ENCODE measurements at places on chromosomes 16 and 17.

- H3K4me3 ChIP-seq, result no peak overlapping the region
- no peaks in the 10 kb centered on the region for H3K4me1 ChIP-seq
- no peak for DNase-seq
- H3K36me3 ChIP-seq, result no peaks in the 10 kb centered on the region
- peaks cover 22% of the 10 kb centered on the region for H3K27me3 ChIP-seq
These were observed 36.1 kb downstream of the ARL4D start for GRCh38 chr17:43434902-43435319.

DNA sequence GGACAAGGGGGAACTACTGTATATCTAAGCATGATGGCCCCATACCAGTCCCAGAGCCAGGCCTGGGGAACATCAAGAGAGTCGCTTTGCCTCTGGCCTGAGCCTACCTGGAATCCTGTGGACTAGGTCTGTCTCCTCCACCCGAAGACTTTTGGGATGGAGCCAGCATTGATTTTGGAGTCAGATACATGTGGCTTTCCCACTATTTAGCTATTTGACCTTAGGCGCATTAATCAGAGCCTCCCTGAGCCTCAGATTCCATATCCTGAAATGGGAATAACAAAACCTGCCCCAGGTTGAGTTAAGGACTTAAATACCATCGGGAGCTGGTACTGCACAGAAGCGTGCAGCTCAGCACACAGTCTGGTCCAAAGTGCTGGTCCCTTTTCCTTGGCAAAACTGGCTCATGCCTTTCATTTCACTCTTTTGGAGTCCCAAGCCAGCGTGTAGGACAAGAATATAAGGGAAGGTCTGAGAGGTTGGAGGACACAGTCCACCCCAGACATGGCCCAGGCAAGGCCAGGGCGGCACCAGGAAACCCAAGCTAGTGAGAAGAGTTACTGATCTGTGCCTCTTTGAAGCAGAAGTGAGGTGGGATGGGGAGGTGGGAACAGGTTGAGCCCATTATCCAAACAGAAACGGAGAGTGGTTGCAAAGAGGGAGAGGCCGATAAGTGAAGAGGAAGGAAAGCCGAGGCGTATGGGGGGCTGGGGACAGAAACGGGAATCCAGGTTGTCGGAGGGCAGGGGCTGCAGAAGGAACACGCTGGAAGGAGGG lies 986 bp downstream of the FA2H start:
- H3K36me3 ChIP-seq, result no peaks in the 10 kb centered on the region
- peaks cover 9% of the 10 kb centered on the region for H3K4me1 ChIP-seq
- H3K27ac ChIP-seq, result no peak overlapping the region
- peak overlapping the region; percentile 70 for H3K4me3 ChIP-seq

DNA sequence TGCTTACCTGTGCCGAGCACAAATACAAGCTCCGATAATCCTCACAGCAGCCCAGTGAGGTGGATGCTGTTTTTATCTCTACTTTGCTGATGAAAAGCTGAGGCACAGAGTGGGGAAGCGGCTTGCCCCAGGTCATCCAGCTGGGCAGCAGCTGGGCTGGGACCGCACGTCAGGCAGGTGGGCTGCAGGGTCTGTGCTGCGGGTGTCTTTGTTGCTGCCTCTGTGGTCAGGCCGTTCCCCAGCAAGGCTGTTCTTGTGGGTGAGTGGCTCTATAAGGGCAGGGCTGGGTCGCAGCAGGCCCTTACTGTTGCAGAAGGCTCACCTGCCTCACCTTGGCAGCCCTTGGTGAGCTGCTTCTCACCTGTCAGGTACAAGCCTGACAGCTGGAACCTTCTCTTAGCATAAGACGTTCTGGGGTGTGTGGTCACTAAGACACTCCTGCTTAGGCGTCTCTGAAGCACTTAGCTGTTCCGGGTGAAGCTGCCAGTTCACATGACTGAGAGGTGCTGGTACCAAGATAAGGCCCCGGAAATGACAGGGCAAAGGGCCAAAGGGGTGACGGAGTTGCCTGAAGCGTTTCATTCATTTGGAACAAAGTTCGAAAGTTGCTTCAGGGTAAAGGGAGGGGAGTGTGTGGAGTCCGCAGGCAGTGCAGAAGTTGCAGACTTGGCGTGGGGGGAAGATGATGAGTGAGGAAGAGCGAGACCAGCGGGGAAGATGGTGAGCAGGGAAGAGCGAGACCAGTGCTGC lies 17.4 kb downstream of the IRF8 start:
- H3K27me3 ChIP-seq, result no peaks in the 10 kb centered on the region
- H3K27ac ChIP-seq, result no peak overlapping the region

DNA sequence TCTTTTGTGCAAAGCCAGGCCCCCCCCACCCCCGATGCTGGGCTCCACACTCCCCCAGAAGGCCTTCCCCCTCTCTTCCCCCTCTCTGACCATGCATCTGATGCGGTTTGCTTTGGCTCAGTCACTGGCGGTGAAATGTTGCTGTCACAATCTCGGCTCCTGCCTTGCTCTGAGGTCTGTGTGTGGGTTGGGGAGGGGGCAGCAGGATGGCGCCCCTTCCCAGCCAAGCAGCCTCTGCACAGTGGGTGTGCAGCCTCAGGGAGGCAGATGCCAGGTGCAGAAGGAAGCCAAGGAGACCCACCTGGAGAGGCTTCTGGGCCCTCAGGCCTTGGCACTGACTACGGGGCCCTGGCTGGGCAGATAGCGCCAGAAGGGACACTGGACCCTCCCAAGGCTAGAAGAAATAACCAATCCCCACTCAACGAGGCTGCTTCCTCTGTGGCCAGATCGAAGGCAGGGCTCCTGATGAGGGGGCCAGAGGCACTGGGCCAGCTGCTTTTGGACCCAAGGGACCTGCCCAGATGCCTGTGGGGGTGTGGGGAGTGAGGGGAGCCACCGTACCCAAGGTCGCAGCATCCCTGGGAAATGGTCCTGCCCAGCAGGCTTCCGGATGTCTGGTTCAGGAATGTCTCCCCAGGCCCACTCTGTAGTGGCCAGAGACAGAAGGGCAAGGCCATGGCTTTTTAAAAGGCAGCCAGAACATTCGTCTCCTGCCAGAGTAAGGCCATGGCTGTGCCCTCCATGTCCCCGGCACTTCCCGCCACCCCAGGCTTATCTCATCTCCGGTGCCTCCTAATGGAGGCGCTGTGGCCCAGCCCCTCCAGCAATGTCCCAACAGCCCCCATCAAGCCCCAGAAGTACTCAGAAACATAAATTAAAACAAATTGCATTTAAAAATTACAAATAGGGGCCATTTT lies 43.4 kb upstream of the SLC38A10 start:
- no peak overlapping the region for H3K27ac ChIP-seq
- no peaks in the 10 kb centered on the region for H3K36me3 ChIP-seq
- no peak for DNase-seq
- H3K4me3 ChIP-seq, result no peak overlapping the region
- H3K4me1 ChIP-seq, result peaks cover under 1% of the 10 kb centered on the region

DNA sequence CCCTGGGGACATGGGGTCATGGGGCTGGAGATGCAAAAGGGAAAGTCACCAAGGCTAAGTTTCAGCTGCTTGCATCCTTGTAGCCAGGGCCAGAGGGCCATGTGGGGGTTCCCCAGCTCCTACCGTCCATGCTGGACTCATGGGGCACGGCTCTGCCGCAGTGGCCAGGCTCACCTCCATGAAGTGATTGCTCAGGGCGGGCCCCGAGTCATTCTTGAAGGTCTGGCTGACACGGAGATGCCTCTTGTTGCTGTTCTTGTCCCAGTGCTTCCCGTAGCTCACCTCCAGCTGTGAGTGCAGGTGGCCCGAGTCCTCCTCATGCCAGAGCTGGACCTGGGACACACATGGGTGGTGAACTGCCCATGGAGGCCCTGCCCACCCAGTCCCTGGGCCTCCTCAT lies 114.5 kb downstream of the RMI2 start:
- no peak overlapping the region for H3K4me3 ChIP-seq
- DNase-seq, result no peak
- no peaks in the 10 kb centered on the region for H3K4me1 ChIP-seq
- H3K27me3 ChIP-seq, result no peaks in the 10 kb centered on the region

DNA sequence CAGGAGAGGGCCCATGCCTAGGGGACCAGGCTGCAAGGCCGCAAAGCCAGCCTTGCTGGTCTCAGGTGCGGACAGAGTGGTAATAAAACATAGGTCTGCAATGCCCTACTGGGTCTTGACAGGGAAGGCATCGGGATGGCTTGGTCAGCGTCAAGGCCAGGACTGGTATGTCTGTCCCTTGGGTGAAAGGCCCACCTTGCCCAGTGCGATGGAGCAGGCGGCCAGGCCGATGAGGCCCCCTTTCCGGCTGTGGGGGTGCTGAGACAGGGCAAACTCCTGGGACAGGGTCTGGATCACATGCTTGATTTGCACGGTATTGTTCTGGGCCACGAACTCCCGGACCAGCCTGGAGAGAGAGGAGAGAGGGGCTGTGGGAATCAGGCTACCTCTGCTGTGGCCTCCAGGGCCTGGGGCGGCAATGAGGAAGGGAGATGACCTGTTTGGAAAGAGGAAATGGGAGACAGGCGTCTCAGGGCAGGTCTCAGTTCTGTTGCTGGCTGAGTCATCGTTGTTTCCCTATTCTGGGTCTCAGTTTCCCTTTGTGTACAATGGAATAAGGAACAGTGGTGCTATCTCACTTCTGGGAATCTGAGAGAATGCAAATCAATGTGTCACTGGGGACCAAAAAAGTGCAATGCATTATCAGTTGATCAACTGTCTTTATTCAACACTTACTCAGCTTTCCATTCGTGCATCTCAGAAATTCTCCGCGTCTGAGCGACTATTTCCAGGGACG lies 14.8 kb downstream of the VAC14 start:
- no peak for DNase-seq
- H3K36me3 ChIP-seq, result peaks cover 21% of the 10 kb centered on the region
- no peak overlapping the region for H3K4me3 ChIP-seq

- H3K4me3 ChIP-seq, result peak within 1 kb of the TSS; percentile 99
- DNase-seq, result peak; percentile 53
- H3K36me3 ChIP-seq, result peaks cover 27% of the 10 kb centered on the region
- H3K27me3 ChIP-seq, result peaks cover 5% of the 10 kb centered on the region
- peaks cover 35% of the 10 kb centered on the region for H3K4me1 ChIP-seq
These were observed at the start of gene ABCC1 for GRCh38 chr16:15949210-15950160. Gene ABCC1 (plus strand): TSS chr16:15949616. CDS start chr16:15949752, 136 bp downstream.

DNA sequence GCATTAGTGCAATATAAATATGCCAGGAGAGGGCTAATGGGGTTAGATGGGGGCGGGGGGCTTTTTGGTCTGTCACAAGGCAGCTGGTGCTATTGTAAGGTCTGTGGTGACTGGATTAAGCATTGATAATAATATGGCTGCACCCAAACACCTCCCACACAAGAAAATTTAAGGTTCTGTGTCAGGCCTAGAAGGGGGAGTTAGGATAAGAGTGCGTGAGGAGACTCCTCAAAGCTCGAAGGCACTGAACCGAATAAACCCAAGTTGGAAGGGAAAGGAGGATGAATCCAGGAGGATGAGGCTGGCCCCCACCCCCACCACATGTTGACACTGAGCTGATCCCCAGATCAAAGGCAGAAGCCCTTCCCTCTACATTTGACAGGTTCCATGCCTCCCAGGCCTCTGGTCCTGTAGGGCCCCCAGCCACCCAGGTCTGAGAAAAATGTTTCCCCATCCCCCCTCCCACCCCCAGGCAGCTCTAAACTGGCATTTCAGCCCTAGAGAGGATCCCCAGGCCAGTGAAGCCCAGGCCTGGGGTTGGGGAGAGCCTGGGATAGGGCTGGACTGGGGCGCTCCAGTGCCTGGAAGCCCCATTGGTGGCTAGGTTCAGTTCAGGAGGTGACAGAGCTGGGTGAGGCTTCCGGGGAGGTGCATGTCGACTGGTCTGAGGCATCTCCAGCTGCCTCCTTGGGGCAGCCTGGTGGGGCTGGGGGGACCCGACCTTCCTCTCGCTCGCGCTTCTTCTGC lies 1.7 kb downstream of the HOXB1 start:
- no peaks in the 10 kb centered on the region for H3K4me1 ChIP-seq
- no peak overlapping the region for H3K4me3 ChIP-seq
- H3K36me3 ChIP-seq, result peaks cover 7% of the 10 kb centered on the region
- peaks cover 40% of the 10 kb centered on the region for H3K27me3 ChIP-seq
- no peak for DNase-seq

GRCh38 chr17:50539762-50540559 lies 7.0 kb upstream of the SPATA20 start:
- H3K27me3 ChIP-seq, result peaks cover 17% of the 10 kb centered on the region
- no peak overlapping the region for H3K4me3 ChIP-seq
- H3K27ac ChIP-seq, result no peak overlapping the region

GRCh38 chr16:19542138-19542821 lies 13.2 kb upstream of the VPS35L start:
- H3K4me1 ChIP-seq, result peaks cover 11% of the 10 kb centered on the region
- H3K27ac ChIP-seq, result no peak overlapping the region

GRCh38 chr16:30354423-30355143 lies 525 bp downstream of the CD2BP2 start:
- H3K4me1 ChIP-seq, result peaks cover 35% of the 10 kb centered on the region
- no peaks in the 10 kb centered on the region for H3K27me3 ChIP-seq
- peak overlapping the region; percentile 95 for H3K27ac ChIP-seq
- peak overlapping the region; percentile 94 for H3K4me3 ChIP-seq
- no peak for DNase-seq

- no peak overlapping the region for H3K4me3 ChIP-seq
- no peak overlapping the region for H3K27ac ChIP-seq
- no peak for DNase-seq
- H3K36me3 ChIP-seq, result no peaks in the 10 kb centered on the region
- H3K4me1 ChIP-seq, result no peaks in the 10 kb centered on the region
These were observed 13.7 kb downstream of the GLP2R start for GRCh38 chr17:9839433-9839832.

DNA sequence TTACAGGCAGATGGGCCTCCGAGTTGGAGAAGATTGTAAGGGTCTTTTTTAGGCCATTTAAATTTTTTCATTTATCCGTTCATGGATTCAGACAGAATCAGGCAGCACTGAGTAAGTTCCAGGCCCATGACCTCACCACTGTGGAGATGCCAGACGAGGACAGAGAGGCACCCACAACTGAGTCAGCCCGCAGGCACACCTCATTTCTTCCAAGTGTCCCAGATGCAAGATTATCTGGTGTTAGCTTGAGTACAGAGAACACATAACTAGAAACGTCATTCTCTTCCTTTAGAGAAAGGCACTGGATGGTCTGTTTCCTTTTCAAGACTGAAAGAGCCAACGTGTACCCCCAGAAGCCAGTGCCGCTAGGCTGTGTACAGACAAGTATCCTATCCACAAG lies 16.9 kb downstream of the CLEC16A start:
- no peak overlapping the region for H3K27ac ChIP-seq
- no peak overlapping the region for H3K4me3 ChIP-seq
- H3K36me3 ChIP-seq, result peaks cover 39% of the 10 kb centered on the region
- peak; percentile 60 for DNase-seq
- peaks cover 73% of the 10 kb centered on the region for H3K4me1 ChIP-seq
